GM23248 (cell line): ENCODE measurements at places on chromosomes 12 and 14. TPM values are rescaled to one million over a fixed set of nuclear protein-coding genes. Genes with fewer than 3 reads are reported as not detected.

DNA sequence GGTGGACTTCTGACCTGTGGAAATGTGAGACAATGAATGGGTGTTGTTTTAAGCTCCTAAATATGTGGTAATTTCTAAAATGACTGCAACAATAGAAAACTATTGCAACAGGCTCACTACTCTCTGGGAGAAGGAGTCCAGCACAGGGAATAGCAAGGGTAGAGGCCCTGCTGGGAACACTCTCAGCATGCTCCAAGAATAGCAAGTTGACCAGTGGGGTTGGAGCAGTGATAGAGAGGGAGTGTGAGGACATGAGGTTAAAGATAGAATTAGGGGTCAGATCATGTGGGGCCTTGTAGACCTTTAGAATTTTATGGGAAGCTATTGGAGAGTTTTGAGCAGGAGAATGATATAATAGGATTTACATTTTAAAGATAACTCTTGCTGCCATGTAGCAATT is 346.7 kb upstream of the CCDC196 start:
- peaks cover 7% of the 10 kb centered on the region for H3K27me3 ChIP-seq
- H3K27ac ChIP-seq, result no peak overlapping the region
- H3K4me3 ChIP-seq, result no peak overlapping the region
- no peak for DNase-seq
- no peaks in the 10 kb centered on the region for H3K4me1 ChIP-seq
- no peaks in the 10 kb centered on the region for H3K36me3 ChIP-seq

GRCh38 chr12:125280482-125281377 is 215.5 kb downstream of the AACS start:
- no peaks in the 10 kb centered on the region for H3K4me1 ChIP-seq
- no peaks in the 10 kb centered on the region for H3K36me3 ChIP-seq
- no peaks in the 10 kb centered on the region for H3K27me3 ChIP-seq
- no peak for DNase-seq
- no peak overlapping the region for H3K27ac ChIP-seq
- H3K4me3 ChIP-seq, result no peak overlapping the region

- H3K36me3 ChIP-seq, result no peaks in the 10 kb centered on the region
- H3K4me1 ChIP-seq, result peaks cover 43% of the 10 kb centered on the region
- H3K27me3 ChIP-seq, result no peaks in the 10 kb centered on the region
- 0 out of 2 replicates have a peak overlapping the region, but pooled peaks have one; percentile 20 for H3K4me3 ChIP-seq
- peak overlapping the region; percentile 41 for H3K27ac ChIP-seq
Observed at GRCh38 chr12:89208661-89209096, 143.6 kb downstream of the DUSP6 start.

FAIM2 gene
- 0.86 and 2.8 TPM in 2 replicates for total RNA-seq

DNA sequence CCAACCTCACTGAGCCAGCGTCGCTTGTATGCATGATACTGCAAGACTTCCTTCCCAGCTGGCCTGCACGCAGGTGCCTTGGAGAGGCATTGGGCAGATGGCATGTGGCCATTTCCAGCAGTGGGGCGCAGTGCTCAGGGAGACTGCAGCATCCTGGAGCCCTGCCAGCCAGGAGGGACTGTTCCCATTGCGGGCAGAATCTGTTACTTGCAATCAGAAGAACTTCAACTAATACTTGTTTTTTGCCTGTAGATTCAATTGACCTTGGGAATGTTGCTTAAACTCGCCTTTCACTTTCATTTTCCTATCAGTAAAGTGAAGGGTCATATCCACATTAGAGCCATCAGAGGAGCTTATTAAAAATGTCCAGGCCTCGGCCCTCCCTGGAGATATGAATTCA is 29.8 kb downstream of the ANKRD9 start:
- H3K27ac ChIP-seq, result no peak overlapping the region
- no peaks in the 10 kb centered on the region for H3K27me3 ChIP-seq
- peaks cover 11% of the 10 kb centered on the region; the same call in 1 of the 2 replicates for H3K4me1 ChIP-seq
- H3K36me3 ChIP-seq, result no peaks in the 10 kb centered on the region

DNA sequence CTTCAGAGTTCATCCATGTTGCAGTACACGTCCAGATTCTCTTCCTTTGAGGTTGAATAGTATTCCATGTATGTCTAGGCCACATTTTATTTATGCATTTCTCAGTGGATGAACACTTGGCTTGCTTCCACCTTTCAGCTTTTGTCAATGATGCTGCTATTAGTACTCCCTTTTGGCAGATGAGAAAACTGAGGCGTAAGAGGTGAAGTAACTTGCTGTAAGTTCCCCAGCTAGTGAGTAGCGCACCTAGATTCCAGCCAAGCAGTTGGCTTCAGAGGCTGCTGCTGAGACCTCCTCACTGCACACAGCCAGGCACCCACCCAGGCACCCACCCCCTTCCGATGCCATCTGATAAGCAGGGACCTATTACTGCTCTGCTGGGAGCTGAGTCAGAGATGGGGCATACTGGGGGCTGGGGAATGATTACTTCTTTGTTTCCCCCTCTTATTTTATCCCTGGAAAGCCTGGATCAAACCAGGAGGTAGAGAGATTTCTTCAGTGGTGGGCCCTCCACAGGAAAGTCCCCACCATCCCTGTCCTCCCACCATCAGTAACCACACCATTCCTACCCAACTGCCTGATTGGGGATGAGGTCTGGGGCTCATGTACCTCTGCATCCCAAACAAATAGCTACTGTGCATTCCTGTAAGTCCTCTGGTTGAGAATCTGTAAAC is 234.6 kb downstream of the PCNX1 start:
- peak; percentile 57 for DNase-seq
- peaks cover 32% of the 10 kb centered on the region for H3K4me1 ChIP-seq
- H3K27ac ChIP-seq, result peak overlapping the region; percentile 90
- no peak overlapping the region for H3K4me3 ChIP-seq

CD69 gene
- not detected in 2 replicates for total RNA-seq

DNA sequence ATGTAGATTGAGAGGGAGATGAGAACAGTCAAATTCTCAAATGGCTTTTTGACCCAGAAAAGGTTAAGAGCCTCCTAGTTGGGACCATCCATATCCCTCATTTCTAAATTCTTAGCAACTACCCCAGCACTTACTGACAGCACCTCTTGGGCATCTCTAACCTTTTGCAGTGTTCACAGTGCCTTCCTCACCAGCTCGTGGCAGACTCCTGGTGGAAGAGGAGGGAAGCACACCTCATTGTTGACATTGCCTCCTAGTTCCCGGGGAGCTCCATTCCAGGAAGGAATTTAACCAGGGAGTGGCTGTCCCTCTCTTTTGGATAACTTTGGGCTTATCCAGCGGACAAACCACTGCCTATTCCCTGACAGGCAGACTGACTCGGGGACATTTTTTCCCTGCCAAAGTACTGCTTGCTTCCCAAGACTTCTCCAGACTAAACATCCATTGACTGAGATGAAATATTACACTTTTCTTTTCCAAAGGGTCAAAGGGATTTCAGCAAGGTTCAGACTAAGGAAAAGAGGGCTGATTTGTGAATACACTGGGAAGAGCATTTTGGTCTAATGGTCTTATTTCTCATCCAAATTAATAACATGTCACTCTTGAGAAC is 9.0 kb upstream of the OR6J1 start:
- H3K27me3 ChIP-seq, result no peaks in the 10 kb centered on the region
- no peak overlapping the region for H3K4me3 ChIP-seq
- no peaks in the 10 kb centered on the region for H3K36me3 ChIP-seq
- H3K27ac ChIP-seq, result no peak overlapping the region
- peaks cover 14% of the 10 kb centered on the region for H3K4me1 ChIP-seq
- DNase-seq, result peak; percentile 87

- no peak for DNase-seq
- peaks cover 9% of the 10 kb centered on the region for H3K4me1 ChIP-seq
- no peak overlapping the region for H3K27ac ChIP-seq
- H3K36me3 ChIP-seq, result no peaks in the 10 kb centered on the region
Observed at GRCh38 chr12:6758506-6759095, 5.7 kb upstream of the MLF2 start.

- H3K4me3 ChIP-seq, result no peak overlapping the region
- H3K4me1 ChIP-seq, result peaks cover 12% of the 10 kb centered on the region
- DNase-seq, result no peak
- no peaks in the 10 kb centered on the region for H3K27me3 ChIP-seq
- H3K27ac ChIP-seq, result no peak overlapping the region
Observed at GRCh38 chr14:69595336-69595735, 16.1 kb upstream of the SUSD6 start.

GRCh38 chr14:56490379-56490778 is 89.2 kb upstream of the TMEM260 start:
- H3K4me3 ChIP-seq, result no peak overlapping the region
- H3K4me1 ChIP-seq, result 0 out of 2 replicates have a peak, but pooled peaks cover 6% of the 10 kb centered on the region
- peak; percentile 73 for DNase-seq
- H3K36me3 ChIP-seq, result no peaks in the 10 kb centered on the region

CACNB3 gene
- total RNA-seq, result 18.6 and 26.8 TPM in 2 replicates

GRCh38 chr14:105140581-105140980 is 28.0 kb downstream of the JAG2 start:
- no peaks in the 10 kb centered on the region for H3K27me3 ChIP-seq
- no peak for DNase-seq
- H3K36me3 ChIP-seq, result no peaks in the 10 kb centered on the region
- H3K4me1 ChIP-seq, result no peaks in the 10 kb centered on the region
- no peak overlapping the region for H3K4me3 ChIP-seq

DNA sequence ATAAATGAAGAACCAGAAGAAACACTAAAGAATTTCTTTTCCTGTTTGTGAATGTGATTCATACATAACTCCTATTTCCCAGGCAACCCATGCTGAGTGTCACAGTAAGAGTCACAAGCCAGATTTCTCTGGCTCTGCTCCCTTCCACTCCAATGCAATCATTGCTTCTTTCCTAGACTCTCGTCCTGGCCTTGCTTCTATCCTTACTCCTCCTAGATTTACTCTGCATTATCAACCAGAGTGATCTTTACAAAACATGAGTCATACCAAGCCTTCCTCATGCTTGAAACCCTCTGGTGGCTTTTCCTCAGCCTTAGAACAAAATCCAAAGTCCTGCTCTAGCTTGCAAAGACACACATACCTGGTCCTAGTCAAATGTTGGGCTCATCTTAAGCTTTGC is 13.3 kb downstream of the IL22 start:
- peak; percentile 96 for DNase-seq
- no peaks in the 10 kb centered on the region for H3K36me3 ChIP-seq
- peaks cover 36% of the 10 kb centered on the region for H3K4me1 ChIP-seq
- peak overlapping the region; percentile 10; the same call in 1 of the 2 replicates for H3K4me3 ChIP-seq
- peak overlapping the region; percentile 87 for H3K27ac ChIP-seq

TCL1A gene
- not detected in 2 replicates for total RNA-seq

- H3K27ac ChIP-seq, result no peak overlapping the region
- no peaks in the 10 kb centered on the region for H3K36me3 ChIP-seq
- no peaks in the 10 kb centered on the region for H3K4me1 ChIP-seq
- no peaks in the 10 kb centered on the region for H3K27me3 ChIP-seq
- no peak overlapping the region for H3K4me3 ChIP-seq
Observed at GRCh38 chr12:86623267-86623666, 367.1 kb upstream of the MGAT4C start.

GRCh38 chr14:29636870-29637269 is 290.8 kb downstream of the PRKD1 start:
- no peak overlapping the region for H3K27ac ChIP-seq
- H3K4me3 ChIP-seq, result no peak overlapping the region
- H3K36me3 ChIP-seq, result peaks cover 30% of the 10 kb centered on the region; the same call in 1 of the 2 replicates
- H3K27me3 ChIP-seq, result no peaks in the 10 kb centered on the region

GRCh38 chr14:60599727-60600126 is 49.5 kb downstream of the SIX1 start:
- DNase-seq, result no peak
- H3K36me3 ChIP-seq, result no peaks in the 10 kb centered on the region
- no peak overlapping the region for H3K4me3 ChIP-seq
- no peaks in the 10 kb centered on the region for H3K4me1 ChIP-seq
- no peaks in the 10 kb centered on the region for H3K27me3 ChIP-seq
- no peak overlapping the region for H3K27ac ChIP-seq

CAPZA3 gene
- total RNA-seq, result not detected in 2 replicates

CCDC197 gene
- not detected in 2 replicates for total RNA-seq

DNA sequence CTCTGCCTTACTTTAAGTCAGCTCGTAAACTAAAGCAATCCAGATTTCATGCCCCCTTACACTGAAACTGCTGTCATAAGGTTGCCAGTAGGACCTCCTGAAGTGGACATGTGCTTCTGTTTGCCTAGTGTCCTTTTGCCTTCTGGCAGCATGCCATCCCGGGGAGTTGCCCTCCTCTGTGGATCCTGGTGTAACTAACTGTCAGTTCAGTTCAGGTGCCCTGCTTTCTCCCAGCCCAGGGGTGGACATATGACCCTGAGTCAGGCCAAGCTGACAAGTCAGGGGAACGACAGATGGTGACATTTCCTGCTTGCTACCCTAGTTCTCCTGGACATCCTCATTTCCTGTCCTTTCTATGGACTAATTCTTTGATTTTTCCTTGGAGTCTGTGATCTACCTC is 25.6 kb downstream of the AKAP6 start:
- no peak for DNase-seq
- no peak overlapping the region for H3K4me3 ChIP-seq
- H3K27ac ChIP-seq, result no peak overlapping the region
- no peaks in the 10 kb centered on the region for H3K27me3 ChIP-seq
- no peaks in the 10 kb centered on the region for H3K36me3 ChIP-seq

LALBA gene
- total RNA-seq, result not detected in 2 replicates

FOXN4 gene
- total RNA-seq, result not detected in 2 replicates

- no peaks in the 10 kb centered on the region for H3K36me3 ChIP-seq
- H3K4me1 ChIP-seq, result no peaks in the 10 kb centered on the region
- no peak overlapping the region for H3K4me3 ChIP-seq
- H3K27me3 ChIP-seq, result no peaks in the 10 kb centered on the region
Observed at GRCh38 chr12:25793196-25793595, 165.3 kb upstream of the RASSF8 start.

DNA sequence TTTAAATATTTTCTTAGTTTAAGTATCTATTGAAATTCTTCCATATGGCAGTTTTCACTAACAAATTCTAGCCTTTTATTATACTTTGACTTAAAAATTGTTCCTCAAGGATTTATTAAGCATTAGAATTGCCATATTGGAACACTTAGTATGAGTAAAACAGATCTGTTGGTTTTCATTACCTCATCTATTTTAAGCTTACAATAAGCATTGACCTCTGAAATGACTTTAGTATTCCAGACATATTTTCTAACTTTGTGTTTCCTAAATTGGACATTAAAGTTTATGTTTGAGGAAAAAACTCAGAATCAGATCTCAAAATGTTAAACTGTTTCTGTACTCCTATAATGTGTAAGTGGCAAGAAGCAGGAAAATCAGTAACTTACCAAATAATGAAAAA is 48.4 kb downstream of the CSRP2 start:
- H3K4me1 ChIP-seq, result no peaks in the 10 kb centered on the region
- peaks cover 17% of the 10 kb centered on the region for H3K36me3 ChIP-seq
- H3K27ac ChIP-seq, result no peak overlapping the region
- peak; percentile 6 for DNase-seq
- H3K4me3 ChIP-seq, result no peak overlapping the region

LYZ gene
- total RNA-seq, result not detected in 2 replicates
